ENCODE measurements at places on chromosomes 7 and 10.
A peak's percentile ranks its signal among the peaks of the same experiment; 100 is the strongest.

- H3K4me1 ChIP-seq = peaks cover 82% of the 10 kb centered on the region
- H3K36me3 ChIP-seq = peaks cover 3% of the 10 kb centered on the region
- H3K27me3 ChIP-seq = no peaks in the 10 kb centered on the region
- H3K4me3 ChIP-seq = peak overlapping the region; percentile 78
- peak overlapping the region; percentile 92 for H3K27ac ChIP-seq
These were observed 25.1 kb upstream of the DDIT4 start for GRCh38 chr10:72248468-72249151.

- no peaks in the 10 kb centered on the region for H3K4me1 ChIP-seq
- H3K27ac ChIP-seq = no peak overlapping the region
- H3K27me3 ChIP-seq = no peaks in the 10 kb centered on the region
- DNase-seq = no peak
- no peak overlapping the region for H3K4me3 ChIP-seq
These were observed 120.9 kb downstream of the PKD1L1 start for GRCh38 chr7:47827351-47827756.

- H3K4me3 ChIP-seq = no peak overlapping the region
- H3K4me1 ChIP-seq = no peaks in the 10 kb centered on the region
- H3K27me3 ChIP-seq = no peaks in the 10 kb centered on the region
- no peaks in the 10 kb centered on the region for H3K36me3 ChIP-seq
These were observed 625.5 kb upstream of the GALNT17 start for GRCh38 chr7:70506434-70506833.

- H3K4me1 ChIP-seq = no peaks in the 10 kb centered on the region
- H3K36me3 ChIP-seq = no peaks in the 10 kb centered on the region
- H3K27ac ChIP-seq = no peak overlapping the region
- H3K4me3 ChIP-seq = no peak overlapping the region
- no peak for DNase-seq
These were observed 1085.5 kb downstream of the SORCS1 start for GRCh38 chr10:106078895-106079576.

DNA sequence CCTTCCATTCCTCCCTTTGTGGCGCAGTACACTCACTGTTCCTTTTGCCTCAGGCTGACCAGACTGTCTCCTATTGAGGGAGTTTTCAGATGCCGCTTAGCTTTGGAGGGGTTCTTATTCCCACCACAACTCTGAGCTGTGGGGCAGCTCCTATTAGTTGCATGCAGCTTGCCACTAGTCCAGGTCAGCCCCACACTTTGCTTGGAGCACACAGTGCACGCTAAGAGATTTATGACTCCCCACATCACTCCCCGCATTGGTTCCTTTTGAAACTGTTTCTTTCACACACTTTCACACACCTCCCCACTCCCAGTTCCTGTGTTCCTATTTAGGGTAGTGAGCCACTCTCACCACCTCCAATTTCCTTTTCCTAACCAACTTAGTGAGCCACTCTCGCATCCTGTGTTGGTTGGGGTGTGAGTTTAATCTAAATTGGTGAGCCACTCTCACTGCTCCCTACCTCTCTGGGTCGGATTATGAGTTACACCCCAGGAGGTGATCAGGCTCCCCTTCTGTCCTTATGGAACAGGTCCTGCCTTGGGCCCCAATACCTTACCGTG, 10.4 kb upstream of the ZNF485 start:
- H3K27ac ChIP-seq = peak overlapping the region; percentile 61
- H3K4me1 ChIP-seq = peaks cover 23% of the 10 kb centered on the region
- H3K36me3 ChIP-seq = peaks cover 13% of the 10 kb centered on the region
- no peaks in the 10 kb centered on the region for H3K27me3 ChIP-seq
- peak; percentile 29 for DNase-seq

DNA sequence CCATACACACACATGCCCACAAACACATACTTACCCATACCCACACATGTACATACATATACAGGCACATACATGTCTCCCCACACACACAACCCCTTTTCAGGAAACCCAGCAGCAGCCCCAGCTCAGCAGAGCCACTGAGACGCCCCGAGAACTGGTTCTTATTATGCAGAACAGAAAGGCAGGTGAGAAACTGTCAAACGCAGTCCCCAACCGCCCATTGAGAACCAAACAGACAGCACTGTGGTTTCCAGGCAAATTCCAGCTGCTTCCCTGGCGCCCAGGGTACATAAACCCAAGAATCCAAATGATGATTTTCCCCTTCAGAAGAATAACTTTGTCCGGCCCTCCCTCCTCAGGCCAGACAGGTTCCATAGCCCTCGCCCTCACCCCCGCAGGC, 366.6 kb upstream of the ZMIZ1 start:
- DNase-seq = no peak
- no peak overlapping the region for H3K4me3 ChIP-seq
- H3K27ac ChIP-seq = no peak overlapping the region
- no peaks in the 10 kb centered on the region for H3K36me3 ChIP-seq

GRCh38 chr7:136588216-136588615, 280.2 kb upstream of the CHRM2 start:
- H3K4me1 ChIP-seq = no peaks in the 10 kb centered on the region
- no peak overlapping the region for H3K27ac ChIP-seq
- H3K4me3 ChIP-seq = no peak overlapping the region
- DNase-seq = no peak

- peaks cover 47% of the 10 kb centered on the region for H3K36me3 ChIP-seq
- H3K4me3 ChIP-seq = no peak overlapping the region
- H3K27me3 ChIP-seq = no peaks in the 10 kb centered on the region
- H3K27ac ChIP-seq = no peak overlapping the region
- DNase-seq = no peak
These were observed 78.8 kb upstream of the GSDME start for GRCh38 chr7:24836084-24836483.

- no peaks in the 10 kb centered on the region for H3K4me1 ChIP-seq
- no peak overlapping the region for H3K27ac ChIP-seq
- H3K36me3 ChIP-seq = no peaks in the 10 kb centered on the region
- no peak overlapping the region for H3K4me3 ChIP-seq
- H3K27me3 ChIP-seq = no peaks in the 10 kb centered on the region
These were observed 989.4 kb downstream of the CCSER2 start for GRCh38 chr10:85317827-85318226.

DNA sequence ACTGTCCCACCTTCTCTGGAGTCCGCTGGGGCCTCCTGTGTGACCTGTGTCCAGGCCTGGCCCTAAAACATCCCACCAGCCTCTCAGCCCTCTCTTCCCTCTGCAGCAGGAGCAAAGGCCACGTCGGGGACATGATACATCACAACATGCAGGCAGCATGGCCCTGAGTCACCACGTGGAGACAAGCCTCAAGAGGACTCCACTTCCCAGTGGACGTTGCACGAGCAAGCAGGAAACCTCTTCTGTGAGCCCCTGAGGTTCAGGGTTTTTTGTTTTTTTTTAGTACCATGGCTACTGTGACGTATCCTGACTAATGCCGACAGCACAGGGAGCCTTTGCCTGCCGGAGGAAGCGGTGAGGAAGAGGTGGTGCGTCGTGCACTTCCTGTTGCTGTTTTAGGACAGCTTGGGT, 165.9 kb downstream of the DNAJB6 start:
- H3K4me3 ChIP-seq = peak overlapping the region; percentile 76
- peaks cover 22% of the 10 kb centered on the region for H3K4me1 ChIP-seq
- peaks cover 7% of the 10 kb centered on the region for H3K27me3 ChIP-seq
- peaks cover 9% of the 10 kb centered on the region for H3K36me3 ChIP-seq
- H3K27ac ChIP-seq = peak overlapping the region; percentile 88

GRCh38 chr7:88044069-88044468, 110.0 kb downstream of the ADAM22 start:
- H3K27me3 ChIP-seq = no peaks in the 10 kb centered on the region
- H3K4me3 ChIP-seq = no peak overlapping the region
- no peaks in the 10 kb centered on the region for H3K36me3 ChIP-seq
- H3K4me1 ChIP-seq = peaks cover 16% of the 10 kb centered on the region

Data from activated naive CD8-positive, alpha-beta T cell treated with anti-CD3 and anti-CD28 coated beads for 36 hours (primary cell).